ENCODE measurements at places on chromosomes 3 and 15. TPM values are rescaled to one million over a fixed set of nuclear protein-coding genes. Genes with fewer than 3 reads are reported as not detected.
A peak's percentile ranks its signal among the peaks of the same experiment; 100 is the strongest.

DNA sequence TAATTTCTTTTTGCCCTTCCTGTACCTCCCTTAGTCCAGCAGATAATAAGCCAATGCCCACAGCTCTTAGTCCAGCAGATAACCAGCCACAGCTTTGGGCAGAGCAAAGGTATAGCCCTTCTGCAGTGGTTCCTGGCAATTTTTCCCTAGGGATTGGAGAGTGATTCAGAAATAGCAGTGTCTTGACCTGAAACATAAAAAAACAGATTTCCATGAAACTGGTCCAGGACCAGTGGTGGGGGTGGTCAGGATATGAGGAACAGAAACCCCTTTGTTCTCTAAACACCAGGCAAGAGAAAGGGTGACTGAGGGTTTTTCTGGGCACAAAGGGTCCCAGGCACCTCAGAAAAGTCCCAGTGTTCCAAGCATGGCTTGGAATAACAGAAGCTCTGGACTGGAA is 103.4 kb downstream of the ARRDC4 start:
- DNase-seq, result no peak
- no peaks in the 10 kb centered on the region for H3K27me3 ChIP-seq
- no peak overlapping the region for H3K27ac ChIP-seq

- no peaks in the 10 kb centered on the region for H3K36me3 ChIP-seq
- no peak for DNase-seq
- H3K4me1 ChIP-seq, result no peaks in the 10 kb centered on the region
- no peak overlapping the region for H3K4me3 ChIP-seq
Observed at GRCh38 chr3:178551916-178552321, 15.7 kb downstream of the KCNMB2 start.

The LRRC2 gene
- total RNA-seq, result 2.9 TPM

- H3K36me3 ChIP-seq, result no peaks in the 10 kb centered on the region
- H3K27ac ChIP-seq, result no peak overlapping the region
- no peaks in the 10 kb centered on the region for H3K4me1 ChIP-seq
Observed at GRCh38 chr3:21665444-21666100, 85.4 kb downstream of the ZNF385D start.

- H3K4me1 ChIP-seq, result no peaks in the 10 kb centered on the region
- H3K4me3 ChIP-seq, result no peak overlapping the region
- DNase-seq, result no peak
- no peak overlapping the region for H3K27ac ChIP-seq
Observed at GRCh38 chr15:46872286-46872980, 844.9 kb upstream of the SEMA6D start.

DNA sequence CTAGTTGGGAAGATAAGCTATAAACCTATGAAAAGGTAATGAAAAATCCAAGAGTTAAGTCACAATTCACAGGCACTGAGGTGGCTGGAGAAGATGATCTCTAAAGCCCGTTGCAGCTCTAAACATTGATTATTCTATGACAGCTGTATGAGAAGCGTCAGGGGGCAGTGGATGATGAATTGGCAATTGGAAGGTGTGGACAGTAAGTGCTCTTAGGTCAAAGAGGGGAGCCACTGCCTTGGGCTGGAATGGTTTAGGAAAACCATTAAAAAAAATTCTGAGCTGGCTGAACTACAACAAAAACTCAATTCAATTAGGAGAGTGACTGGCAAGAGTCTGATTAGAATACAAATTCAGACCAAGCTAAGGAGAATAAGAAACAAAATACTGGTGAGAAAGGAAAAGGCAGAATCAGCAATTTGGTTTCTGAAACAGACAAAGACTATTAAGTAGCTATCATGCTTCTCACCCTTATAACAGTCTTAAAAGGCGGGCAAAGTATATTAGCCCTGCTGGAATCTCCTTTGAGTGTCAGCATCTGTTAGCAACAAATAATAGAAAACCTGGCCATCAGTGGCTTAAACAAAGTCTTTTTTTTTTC is 8.8 kb upstream of the NMD3 start:
- DNase-seq, result no peak
- no peaks in the 10 kb centered on the region for H3K4me1 ChIP-seq
- H3K4me3 ChIP-seq, result no peak overlapping the region
- no peaks in the 10 kb centered on the region for H3K27me3 ChIP-seq

DNA sequence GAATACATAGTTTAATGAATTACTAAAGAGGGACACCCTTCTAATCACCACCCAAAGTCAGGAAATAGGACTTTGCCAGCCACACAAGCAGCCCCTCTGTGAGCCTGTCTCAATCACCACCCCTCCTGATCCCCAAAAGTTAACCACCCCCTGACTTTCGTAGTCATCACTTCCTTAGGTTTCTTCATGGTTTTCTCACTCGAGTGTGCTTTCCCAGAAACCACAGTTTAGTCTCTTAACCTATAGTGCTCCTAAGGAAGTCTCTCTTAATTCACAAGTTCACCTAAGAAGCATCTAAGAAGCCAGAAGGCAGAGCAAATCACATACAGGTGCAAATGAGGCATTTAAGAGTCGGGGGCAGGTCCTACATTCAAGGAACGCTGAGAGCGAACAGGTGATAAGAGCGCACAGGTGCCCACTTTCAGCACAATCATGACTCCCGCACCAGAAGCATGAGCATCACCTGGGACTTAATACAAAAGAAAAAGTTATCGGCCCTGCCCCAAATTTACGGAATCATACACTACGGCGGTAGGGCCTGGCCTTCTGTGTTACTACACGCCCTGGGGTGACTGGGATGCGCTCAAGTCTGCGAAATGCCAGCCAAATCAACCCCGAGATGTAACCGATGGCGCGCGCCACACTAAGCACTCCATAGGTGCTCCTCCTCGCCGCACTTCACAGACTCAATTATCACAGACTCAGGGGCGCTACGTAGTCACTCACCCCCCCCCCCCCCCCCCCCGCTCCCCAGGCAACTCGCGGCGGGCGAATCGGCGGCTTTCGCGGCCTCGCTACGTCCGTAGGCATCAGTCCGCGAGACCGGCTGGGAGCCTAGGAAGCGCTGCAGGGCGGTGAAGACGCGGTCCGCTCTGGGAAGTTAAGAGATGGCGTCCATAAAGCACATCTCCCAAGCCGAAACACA is 815 bp downstream of the ULK4 start:
- H3K4me1 ChIP-seq, result peaks cover 8% of the 10 kb centered on the region
- peak overlapping the region; percentile 89 for H3K27ac ChIP-seq
- no peaks in the 10 kb centered on the region for H3K36me3 ChIP-seq
- DNase-seq, result peak; percentile 79

DNA sequence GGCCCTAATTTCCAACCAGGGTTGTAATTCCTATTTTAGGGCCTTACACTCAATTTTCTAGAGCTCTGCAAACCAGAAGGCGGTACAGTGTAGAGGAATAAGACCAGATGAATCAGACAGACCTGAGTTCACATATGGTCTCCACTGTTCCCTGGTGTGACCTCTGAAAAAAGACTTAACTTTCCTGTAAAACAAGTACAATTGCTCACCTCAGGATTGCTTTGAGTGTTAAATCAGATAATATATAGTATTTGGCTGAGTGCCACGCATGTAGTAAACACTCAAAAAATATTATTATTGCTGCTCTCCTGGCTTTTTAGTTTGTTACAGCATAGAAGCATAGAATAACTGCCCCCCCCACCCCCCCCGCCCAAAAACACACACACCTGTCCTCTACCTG is 51.0 kb upstream of the STT3B start:
- H3K27me3 ChIP-seq, result no peaks in the 10 kb centered on the region
- H3K4me3 ChIP-seq, result no peak overlapping the region
- no peaks in the 10 kb centered on the region for H3K4me1 ChIP-seq
- H3K27ac ChIP-seq, result no peak overlapping the region
- no peak for DNase-seq
- H3K36me3 ChIP-seq, result no peaks in the 10 kb centered on the region

The APOD gene
- total RNA-seq, result 59.4 TPM

The PDZRN3 gene
- total RNA-seq, result 23.9 TPM

GRCh38 chr3:81406318-81406717 is 355.1 kb downstream of the GBE1 start:
- no peak overlapping the region for H3K27ac ChIP-seq
- H3K36me3 ChIP-seq, result no peaks in the 10 kb centered on the region
- no peaks in the 10 kb centered on the region for H3K27me3 ChIP-seq
- no peaks in the 10 kb centered on the region for H3K4me1 ChIP-seq

- H3K27me3 ChIP-seq, result no peaks in the 10 kb centered on the region
- no peak overlapping the region for H3K27ac ChIP-seq
- H3K4me1 ChIP-seq, result peaks cover 32% of the 10 kb centered on the region
Observed at GRCh38 chr3:29511701-29512100, 230.8 kb downstream of the RBMS3 start.

- H3K4me1 ChIP-seq, result peaks cover 17% of the 10 kb centered on the region
- peak overlapping the region; percentile 30 for H3K27ac ChIP-seq
- DNase-seq, result no peak
- H3K27me3 ChIP-seq, result peaks cover 38% of the 10 kb centered on the region
- peak overlapping the region; percentile 50 for H3K4me3 ChIP-seq
Observed at GRCh38 chr15:99105514-99106341, 848 bp downstream of the SYNM start.

- H3K27me3 ChIP-seq, result no peaks in the 10 kb centered on the region
- peak within 1 kb of the TSS; percentile 4 for H3K27ac ChIP-seq
- DNase-seq, result peak; percentile 88
Observed at GRCh38 chr3:38039101-38039898, at the start of gene DLEC1. DLEC1 (plus strand) TSS chr3:38039208; CDS start chr3:38039226, 18 bp downstream.

- no peak overlapping the region for H3K4me3 ChIP-seq
- DNase-seq, result no peak
- H3K27me3 ChIP-seq, result no peaks in the 10 kb centered on the region
- peaks cover 29% of the 10 kb centered on the region for H3K4me1 ChIP-seq
- H3K27ac ChIP-seq, result peak overlapping the region; percentile 27
Observed at GRCh38 chr15:52652286-52652685, 26.9 kb downstream of the ATOSA start.

GRCh38 chr15:84104853-84105252 is 130.7 kb upstream of the GOLGA6L4 start:
- H3K4me3 ChIP-seq, result no peak overlapping the region
- peaks cover 3% of the 10 kb centered on the region for H3K27me3 ChIP-seq
- no peaks in the 10 kb centered on the region for H3K4me1 ChIP-seq

GRCh38 chr3:101825904-101826445 is 23.3 kb upstream of the NFKBIZ start:
- no peak overlapping the region for H3K4me3 ChIP-seq
- H3K36me3 ChIP-seq, result peaks cover 6% of the 10 kb centered on the region
- no peaks in the 10 kb centered on the region for H3K27me3 ChIP-seq
- DNase-seq, result no peak
- peak overlapping the region; percentile 88 for H3K27ac ChIP-seq

DNA sequence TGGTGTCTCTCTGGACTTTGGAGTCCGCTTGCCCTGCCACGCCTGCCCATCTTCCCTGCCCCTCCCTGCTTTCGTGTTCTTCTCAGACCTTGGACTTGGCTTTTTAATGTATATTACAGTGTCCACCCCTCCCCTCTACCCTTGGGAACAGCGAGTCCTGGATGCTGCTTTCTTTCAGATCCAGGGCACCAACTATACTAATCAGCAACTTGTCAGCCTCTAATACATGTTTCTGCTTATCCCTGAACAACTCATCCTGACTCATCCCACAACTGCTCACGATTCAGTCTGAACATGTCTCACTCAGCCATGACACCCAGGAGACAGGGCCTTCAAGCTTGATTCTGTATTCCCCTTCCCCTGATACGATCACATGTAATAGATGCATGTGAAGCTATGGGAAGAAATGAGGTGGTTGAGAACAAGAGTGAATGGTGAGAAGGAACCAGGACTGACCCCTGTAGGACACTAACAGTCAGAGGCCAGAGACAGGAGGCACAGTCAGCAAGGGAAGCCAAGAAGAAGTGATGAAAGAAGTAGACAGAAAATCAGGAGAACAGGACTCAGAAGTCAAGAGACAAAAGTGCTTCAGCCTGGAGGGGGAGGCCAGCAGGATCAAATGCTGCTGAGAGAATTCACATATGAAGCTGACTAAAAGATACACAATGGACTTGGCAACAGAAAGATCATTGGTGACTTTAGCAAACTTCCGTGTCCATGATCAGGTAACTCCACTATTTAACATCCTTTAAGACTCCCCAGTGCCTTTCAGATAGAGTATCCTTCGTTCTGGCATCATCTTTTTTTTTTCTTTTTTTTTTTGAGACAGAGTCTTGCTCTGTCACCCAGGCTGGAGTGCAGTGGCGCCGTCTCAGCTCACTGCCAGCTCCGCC is 35.4 kb downstream of the BCL2L10 start:
- H3K27ac ChIP-seq, result no peak overlapping the region
- no peak for DNase-seq
- H3K27me3 ChIP-seq, result no peaks in the 10 kb centered on the region

DNA sequence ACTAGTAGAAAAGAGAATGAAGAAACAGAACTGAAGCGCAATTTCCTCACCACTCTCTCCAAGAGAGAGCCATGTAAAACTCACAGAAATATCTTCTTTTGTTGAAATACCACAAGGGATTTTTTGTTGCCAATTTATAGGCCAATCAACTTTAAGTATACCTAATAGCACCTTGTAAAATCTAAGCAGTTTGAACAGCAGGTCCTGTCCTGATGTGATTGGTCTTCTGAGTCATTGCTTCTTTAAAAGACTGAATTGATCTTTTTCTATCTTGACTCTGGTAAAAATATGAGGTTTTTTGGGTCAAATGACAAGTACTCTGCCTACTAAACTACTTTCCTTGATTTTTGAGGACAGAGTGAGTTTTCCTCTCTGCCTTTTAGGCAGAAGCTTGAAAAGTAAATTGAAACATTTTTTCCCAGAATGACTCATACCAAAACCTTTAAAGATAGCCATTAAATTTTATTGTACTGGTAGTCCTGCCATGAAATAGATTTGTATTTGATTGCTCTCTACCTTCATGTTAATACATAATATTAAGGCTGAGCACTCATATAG is 343.9 kb upstream of the CBLB start:
- no peaks in the 10 kb centered on the region for H3K36me3 ChIP-seq
- no peak overlapping the region for H3K27ac ChIP-seq
- H3K4me3 ChIP-seq, result no peak overlapping the region
- no peaks in the 10 kb centered on the region for H3K27me3 ChIP-seq

The TRH gene
- not detected for total RNA-seq

DNA sequence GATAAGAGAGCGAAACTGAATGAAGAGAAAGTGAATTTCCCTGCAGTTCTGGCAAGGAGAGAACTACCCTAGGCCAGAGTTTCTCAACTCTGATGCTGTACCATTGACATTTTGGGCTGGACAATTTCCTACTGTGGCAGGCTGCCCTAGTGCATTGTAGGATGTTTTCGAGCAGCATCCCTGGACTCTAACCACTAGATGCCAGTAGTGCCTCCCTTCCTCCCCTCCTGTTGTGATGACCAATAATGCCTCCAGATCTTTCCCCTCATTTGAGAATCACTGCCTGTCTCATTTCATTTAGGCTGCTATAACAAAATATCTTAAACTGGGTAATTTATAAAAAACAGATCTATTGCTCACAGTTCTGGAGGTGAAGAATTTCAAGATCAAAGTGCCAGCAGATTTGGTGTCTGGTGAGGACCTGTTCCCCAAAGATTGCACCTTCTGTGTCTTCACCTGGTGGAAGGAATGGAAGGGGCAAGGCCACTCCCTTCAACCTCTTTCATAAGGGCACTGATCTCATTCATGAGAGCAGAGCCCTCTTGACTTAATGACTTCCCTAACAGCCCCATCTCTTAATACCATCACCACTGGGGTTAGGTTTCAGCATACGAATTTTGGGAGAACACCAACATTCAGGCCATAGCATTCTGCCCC is 188.9 kb upstream of the MEIS2 start:
- no peaks in the 10 kb centered on the region for H3K36me3 ChIP-seq
- no peak for DNase-seq
- no peaks in the 10 kb centered on the region for H3K27me3 ChIP-seq
